Renal cortex interstitium (tissue), 15 donors: ENCODE measurements at places on chromosomes 6 and 20.

GRCh38 chr6:30644769-30645168 is 2.2 kb upstream of the C6orf136 start:
- DNase-seq: no peak

- no peak for DNase-seq
Observed at GRCh38 chr6:167293590-167294091, 2.5 kb downstream of the UNC93A start.

GRCh38 chr6:40695750-40696415 is 108.7 kb upstream of the LRFN2 start:
- no peak for DNase-seq

DNA sequence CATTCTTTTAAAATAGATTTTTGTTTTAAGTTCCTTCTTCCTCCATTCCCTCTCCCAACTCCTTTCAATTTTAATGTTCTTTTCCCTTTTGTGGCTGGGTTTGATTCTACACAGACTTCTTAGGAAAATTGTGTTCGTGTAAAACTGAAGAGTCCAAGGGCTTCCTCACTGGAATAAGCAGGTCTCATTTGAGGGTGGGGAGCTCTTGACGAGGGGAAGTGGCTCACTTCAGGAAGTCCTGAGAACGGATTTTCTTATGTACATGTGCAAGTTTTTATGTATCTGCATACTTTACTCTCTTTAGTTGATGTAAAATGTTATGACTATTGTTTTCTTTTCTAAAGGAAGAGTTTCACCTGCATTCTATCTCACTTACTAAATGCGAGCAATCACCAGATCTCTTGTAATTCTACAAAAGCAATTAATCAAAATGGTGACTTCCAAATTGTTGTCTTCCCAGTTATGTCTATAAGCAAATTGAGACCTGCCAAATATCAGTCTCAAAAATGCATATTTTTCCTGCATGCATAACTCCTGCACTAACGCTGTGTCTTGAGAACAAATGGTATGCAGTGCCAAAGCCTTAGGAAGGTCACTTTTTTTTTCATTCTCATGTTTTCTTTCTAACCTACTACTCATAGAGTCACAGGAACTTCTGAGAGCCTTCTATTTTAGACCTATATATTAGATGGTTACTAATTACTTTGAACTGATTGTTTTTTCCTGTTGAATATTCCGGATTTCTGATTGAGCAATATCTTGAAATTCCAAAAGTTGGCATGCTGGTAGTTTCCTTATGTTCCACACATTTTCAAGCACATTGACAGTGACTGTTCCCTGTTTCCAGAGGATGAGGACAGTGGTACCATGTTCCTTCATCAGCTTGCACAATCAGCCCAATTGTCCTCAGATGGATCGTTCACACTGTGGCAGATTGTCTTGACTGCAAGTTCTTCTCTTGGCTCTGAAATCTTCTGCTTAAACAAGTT is 251.9 kb upstream of the PRDM1 start:
- DNase-seq: no peak

GRCh38 chr6:170575250-170575649 is 9.2 kb downstream of the PDCD2 start:
- no peak for DNase-seq
